ENCODE measurements at places on chromosomes 12 and 14.

GRCh38 chr14:58662018-58662417 is 24.3 kb downstream of the DACT1 start:
- no peak for DNase-seq

DNA sequence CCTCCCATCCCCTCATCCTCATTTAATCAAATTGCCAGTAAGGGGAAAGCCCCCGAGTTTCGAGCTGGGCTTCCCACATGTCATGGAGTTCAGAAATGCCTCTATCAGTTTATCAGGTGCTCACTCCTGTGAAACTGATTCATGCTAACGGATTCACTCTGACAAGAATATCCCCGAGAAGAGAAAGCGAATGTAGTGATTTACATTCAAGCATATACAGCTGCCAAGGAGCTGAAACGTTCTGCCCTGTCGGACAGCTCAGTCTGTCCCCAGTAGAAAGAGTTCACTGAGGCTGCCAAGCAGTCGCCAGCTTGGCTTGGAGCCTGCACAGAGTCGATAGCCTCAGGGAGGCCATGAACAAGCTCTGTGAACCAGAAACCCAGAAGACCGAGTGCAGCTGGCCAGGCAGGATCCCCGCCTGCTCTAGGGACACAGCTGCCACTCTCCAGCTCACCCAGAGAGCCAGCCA is 88.4 kb downstream of the TMCC3 start:
- DNase-seq, result no peak

- DNase-seq, result no peak
Measured at GRCh38 chr12:452667-453210, 7.0 kb upstream of the B4GALNT3 start.

- no peak for DNase-seq
Measured at GRCh38 chr12:1796515-1797010, 23.8 kb upstream of the LRTM2 start.

GRCh38 chr14:51208982-51209381 is 31.1 kb upstream of the TMX1 start:
- DNase-seq, result no peak

- no peak for DNase-seq
Measured at GRCh38 chr12:68495336-68496070, 115.2 kb upstream of the RAP1B start.

- DNase-seq, result no peak
Measured at GRCh38 chr14:33592297-33592696, 358.6 kb downstream of the EGLN3 start.

- DNase-seq, result no peak
Measured at GRCh38 chr12:123931686-123932321, 40.8 kb downstream of the CCDC92 start.

GRCh38 chr14:29166507-29166906 is 399.9 kb downstream of the FOXG1 start:
- no peak for DNase-seq

- no peak for DNase-seq
Measured at GRCh38 chr14:33642691-33643244, 308.1 kb downstream of the EGLN3 start.

DNA sequence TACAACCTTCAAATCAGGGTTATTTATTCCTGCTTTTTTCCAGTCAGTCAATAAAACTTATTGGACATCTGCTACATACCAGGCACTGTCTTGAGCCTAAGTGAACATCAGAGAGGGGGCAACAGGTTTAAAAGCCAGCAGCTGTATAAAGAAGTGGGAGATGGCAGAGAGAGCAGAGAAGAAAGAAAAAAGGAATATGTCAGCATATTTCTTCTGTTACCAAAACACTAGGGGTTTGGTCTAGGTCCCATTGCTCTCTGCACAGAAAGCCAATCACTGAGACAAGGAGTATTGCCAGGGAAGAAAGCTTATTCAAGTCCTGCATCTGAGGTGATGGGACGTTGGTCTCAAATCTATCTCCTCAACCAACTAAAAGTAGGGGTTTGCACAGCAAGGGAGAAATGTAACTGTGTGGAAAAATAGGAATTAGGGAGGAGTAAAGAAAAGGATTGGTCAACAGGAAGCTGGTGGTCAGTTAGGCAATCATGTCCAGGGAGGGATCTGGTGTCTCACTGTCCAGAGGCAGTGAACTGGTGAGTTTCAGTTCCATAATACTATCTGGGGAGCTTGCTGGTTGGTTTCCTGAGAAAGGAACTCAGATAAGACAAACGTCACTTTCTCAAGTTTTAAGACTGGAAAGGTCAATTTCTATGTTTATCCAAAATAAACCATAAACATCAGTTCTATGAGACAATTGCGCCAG is 107.5 kb downstream of the PHLDA1 start:
- no peak for DNase-seq

- DNase-seq, result no peak
Measured at GRCh38 chr12:64193931-64194330, 28.2 kb downstream of the KICS2 start.

GRCh38 chr14:100446572-100446971 is 123.4 kb downstream of the SLC25A47 start:
- DNase-seq, result no peak

- no peak for DNase-seq
Measured at GRCh38 chr14:35879151-35879648, 53.1 kb downstream of the BRMS1L start.

DNA sequence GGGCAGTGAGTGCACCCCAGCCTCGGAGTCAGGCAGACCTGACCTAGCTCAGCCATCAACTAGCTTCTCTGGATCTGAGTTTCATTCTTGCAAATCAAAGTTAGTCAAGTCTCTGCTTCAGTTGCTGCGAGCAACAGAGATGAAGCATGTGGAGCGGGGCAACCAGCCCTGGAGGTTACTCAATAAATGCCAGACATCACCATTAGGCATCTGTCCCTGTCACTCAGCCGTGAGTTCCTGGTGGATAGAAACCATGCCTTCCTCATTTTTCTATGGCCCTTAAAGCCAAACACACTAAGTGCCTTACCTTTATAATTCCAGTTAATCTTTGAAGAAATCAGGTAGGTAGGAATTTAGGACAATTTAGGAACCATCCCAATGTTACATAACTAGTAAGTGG is 19.3 kb downstream of the RFX4 start:
- DNase-seq, result no peak

DNA sequence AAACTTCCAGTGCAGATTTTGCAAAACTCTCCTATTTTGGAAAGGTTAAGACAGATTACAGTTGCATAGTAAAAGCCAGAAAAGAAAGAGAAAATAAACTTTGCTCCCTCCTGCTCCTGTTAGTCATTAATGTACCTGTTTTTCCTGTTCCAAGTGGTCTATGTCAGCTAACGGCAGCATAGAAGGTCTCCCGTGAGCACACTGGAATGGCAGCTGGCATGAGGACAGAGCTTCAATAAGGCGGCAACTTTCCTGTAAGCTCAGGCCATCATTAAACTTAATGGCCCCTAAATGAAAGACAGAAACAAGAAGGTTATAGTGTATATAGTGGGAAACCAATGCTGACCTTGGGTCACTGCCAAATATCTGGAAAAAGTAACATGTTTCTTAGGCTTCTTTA is 16.0 kb downstream of the EIF2B2 start:
- DNase-seq, result no peak

DNA sequence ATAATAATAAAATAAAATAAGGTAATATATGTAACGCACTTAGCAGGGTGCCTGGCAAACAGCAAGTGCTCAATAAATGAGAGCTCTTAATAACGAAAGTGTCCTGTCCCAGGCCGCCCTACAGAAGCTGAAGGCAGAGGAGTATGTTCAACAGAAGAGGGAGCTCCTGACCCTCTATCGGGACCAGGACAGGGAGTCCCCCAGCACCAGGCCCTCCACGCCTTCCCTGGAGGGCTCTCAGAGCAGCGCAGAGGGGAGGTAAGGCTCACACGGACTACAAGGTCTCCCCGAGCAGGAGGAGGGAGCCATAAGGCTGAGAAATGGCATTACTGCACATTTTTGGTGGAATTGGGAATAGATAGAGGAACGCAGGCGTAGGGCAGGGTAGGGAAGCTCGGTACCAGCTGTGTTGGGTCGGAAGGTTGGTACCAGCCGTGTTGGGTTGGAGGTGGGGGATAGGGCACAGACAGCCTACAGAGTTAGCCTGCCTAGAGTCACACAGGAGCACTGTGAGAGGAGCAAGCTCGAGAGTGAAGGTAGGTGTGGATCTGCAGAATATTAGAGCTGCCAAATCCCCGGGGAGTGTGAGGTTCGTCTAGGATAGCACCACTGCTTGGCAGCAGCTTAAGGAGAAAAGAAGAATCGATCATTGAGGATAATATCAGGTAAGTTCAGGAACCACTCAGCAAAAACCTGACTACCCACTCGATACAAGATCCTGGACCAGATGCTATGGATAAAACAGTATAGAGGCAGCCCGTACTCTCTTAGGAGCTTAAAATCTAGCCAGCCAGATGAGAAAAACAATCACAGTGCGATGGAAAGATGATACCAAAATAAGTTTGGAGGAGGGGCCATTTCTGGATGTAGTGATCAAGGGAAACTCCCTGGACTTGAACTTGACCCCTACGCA is 15.3 kb downstream of the TNFRSF1A start:
- peak; percentile 63 for DNase-seq

GRCh38 chr12:48978741-48979601 is 849 bp downstream of the WNT1 start:
- no peak for DNase-seq

DNA sequence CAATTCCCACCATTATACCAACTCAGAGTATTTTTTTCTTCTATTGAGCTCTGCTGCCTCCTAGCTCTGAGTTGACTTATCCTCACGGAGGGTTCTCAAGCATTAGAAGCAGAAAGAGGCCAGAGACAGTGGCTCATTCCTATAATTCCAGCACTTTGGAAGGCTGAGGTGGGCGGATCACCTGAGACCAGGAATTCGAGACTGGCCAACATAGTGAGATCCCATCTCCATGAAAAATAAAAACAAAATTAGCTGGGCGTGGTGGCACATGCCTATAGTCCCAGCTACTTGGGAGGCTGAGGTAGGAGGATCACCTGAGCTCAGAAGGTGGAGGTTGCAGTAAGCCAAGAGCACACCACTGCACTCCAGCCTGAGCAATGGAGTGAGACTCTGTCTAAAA is 21.0 kb downstream of the HPD start:
- DNase-seq, result no peak

DNA sequence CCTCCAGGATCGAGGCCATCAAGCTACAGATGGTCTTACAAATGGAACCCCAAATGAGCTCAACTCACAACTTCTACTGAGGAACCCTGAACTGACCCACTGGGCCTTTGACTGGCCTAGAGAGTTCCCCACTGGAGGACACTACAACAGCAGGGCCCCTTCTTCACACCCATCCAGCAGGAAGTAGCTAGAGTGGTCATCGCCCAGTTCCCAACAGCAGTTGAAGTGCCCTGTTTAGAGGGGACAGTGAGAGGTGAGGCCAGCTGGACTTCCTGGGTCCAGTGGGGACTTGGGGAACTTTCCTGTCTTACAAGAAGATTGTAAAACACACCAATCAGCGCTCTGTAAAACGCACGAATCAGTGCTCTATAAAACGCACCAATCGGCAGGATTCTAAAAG is 247.9 kb upstream of the BTG1 start:
- DNase-seq, result no peak

- DNase-seq, result no peak
Measured at GRCh38 chr14:99391671-99392070, 89.0 kb downstream of the SETD3 start.

DNA sequence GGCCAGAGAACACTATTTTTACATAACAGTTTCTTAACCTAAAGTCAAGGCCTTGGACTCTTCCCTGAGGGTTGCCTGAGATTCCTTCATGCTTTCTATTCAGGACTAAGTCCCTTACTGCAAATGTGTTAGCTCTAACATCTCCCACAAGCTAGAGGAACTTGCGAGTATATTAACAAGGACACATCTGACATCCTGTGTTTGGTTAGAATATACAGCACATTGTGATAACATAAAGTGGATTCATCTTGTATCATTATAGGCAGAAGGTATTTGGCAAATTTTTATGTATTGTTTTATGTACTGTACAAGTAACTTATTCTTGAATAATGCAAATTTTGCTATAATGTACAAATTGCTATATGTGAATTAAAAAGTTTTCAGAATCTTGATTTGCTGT is 45.5 kb downstream of the SH2B3 start:
- DNase-seq, result no peak

- no peak for DNase-seq
Measured at GRCh38 chr14:28565345-28565744, 201.2 kb upstream of the FOXG1 start.

DNA sequence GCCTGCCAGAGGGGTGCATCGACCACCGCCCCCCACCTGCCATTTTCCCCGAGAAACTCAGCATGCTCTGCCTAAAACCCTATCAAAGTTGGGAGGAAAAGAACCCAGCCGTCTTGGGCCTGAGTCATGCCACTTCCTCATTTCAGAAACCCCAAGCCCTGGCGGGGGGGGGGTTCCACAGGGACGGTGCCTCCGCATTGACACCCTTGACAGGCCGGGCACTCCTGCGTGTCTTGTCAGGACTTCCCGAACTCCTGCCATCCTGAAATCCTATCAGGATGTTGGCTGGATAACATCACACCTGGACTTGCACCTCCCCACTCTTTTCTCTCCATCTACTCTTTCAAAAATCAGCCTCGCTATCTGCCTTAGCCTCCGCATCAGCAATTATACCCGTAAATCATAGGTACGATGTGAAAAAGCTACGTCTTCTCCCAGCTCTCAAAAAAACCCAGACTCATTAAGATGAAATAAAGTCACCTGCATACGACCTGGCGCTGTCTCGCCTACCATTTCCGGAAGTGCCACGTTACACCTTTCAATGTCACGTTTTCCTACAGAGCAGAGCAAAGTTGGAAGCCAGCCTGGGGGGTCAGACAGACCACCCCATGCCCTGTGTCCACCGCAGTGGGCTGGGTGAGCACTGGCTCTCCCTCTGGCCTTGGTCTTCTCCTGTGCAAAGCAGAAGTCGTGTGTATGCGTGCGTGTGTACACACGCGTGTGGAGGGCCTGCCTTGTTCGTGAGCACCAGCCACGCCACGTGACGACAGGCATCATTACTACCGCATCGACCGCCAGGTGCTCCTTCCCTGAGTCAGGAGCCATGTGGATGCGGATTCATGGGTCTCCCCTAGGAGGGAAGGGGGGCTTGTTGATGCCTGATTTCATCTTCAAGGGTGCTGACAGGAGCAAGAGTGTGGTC is 96.7 kb downstream of the RFLNA start:
- no peak for DNase-seq

DNA sequence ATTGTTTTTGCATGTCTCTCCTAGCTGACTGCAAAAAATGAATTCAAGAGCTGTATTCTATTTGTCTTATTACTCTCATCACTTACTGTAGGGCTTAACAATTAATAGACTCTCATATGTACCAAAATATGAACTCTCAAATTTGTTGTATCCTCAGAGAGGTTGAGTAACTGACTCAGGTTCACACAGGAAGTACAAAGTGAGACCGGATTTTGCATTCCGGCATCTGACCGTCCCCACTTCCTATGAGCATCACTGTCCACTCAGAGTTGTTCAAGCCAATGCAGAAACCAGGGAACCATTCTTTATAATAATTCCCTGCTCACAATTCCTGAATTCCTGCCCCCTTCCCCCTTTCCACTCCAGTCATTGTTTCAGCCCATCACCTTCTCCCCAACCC is 113.3 kb upstream of the AMIGO2 start:
- DNase-seq, result no peak

- no peak for DNase-seq
Measured at GRCh38 chr14:69532561-69533340, 41.9 kb downstream of the CCDC177 start.

GRCh38 chr12:47884501-47884900 is 20.3 kb downstream of the VDR start:
- no peak for DNase-seq

All from fibroblast of the conjunctiva (primary cell).